H54 (cell line): ENCODE measurements at places on chromosomes 2 and 18.

DNA sequence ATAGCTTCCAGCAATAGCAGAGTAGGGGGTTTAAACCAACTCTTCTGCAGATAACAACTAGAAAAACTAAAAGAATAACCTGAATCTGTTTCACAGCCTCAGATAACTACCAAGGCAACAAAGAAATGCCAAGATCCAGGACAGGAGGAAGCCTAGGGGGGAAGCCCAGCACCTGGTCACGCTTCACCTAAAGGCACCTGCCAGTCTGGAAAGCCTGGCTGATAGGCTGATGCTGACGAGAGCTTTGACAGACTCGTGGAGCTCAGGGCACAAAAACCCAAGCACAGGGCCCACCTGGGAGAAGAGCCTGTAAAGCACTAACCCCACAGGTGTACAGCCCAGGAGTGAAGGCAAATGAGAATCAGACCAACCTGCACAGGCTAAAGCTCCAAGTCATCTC lies 22.6 kb downstream of the EIPR1 start:
- no peak for DNase-seq

DNA sequence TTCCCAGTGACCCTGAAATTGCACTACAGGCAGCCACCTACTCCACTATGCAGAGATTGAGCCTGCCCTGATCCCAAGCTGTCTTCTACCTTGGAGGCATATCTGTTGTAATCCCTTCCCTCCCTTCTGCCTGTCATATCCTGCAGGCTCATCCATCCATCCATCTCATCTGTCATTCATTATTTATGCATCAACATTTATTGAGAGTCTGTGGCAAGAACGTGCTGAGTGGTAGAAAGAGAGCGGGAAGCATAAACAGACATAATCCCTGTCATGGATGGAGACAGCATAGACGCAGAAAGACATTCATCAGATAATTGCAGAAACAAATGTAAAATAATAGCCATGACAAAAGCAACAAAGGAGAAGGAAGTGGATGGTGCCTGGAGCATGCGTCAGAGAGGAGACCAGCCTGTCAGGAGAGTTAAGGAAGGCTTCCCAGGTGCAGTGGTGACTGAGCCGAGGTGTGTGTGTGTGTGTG lies 110.7 kb upstream of the STPG4 start:
- DNase-seq: no peak

- no peak for DNase-seq
Measured at GRCh38 chr2:189254268-189254883, 74.8 kb upstream of the COL5A2 start.

GRCh38 chr2:110659248-110659647 lies 18.6 kb downstream of the BUB1 start:
- no peak for DNase-seq

DNA sequence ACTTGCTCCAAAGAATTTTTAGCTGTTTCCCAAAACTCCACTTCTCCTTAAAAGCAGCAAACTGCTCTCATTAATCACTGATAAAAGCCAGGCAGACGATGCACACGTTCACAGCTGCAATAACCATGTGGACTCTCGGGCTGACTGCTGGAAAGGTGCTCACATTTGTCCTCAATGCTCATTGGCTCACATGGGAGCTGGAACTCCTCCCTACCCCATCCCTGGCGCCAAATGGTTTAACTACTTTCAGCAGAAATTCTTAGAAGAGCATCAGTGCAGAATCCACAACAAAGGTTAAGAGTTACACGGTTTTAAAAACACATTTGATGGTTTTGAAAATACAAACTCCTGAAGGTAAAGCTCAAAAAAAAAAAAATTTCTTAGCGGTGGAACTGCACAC lies 117.1 kb downstream of the NOL10 start:
- no peak for DNase-seq

DNA sequence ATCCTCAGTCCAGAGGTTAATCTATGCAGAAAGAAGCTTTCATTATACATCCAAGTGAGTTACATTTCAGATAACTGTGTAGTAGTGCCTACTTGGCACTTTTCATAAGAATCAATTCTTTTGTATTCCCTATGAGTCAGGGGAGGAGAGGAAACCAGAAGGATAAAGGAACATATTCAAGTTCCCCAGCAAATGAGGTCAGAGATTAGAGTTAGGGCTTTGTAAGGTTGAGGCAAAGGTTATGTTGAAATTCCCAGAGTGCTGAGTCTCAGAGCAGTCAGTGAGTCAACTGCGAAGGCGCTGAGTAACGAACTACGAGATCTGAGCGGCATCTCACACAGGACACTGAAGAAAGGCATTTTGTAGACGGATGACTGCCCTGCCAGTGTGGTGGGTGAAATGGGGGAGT lies 25.1 kb upstream of the ME2 start:
- DNase-seq: peak; percentile 33

DNA sequence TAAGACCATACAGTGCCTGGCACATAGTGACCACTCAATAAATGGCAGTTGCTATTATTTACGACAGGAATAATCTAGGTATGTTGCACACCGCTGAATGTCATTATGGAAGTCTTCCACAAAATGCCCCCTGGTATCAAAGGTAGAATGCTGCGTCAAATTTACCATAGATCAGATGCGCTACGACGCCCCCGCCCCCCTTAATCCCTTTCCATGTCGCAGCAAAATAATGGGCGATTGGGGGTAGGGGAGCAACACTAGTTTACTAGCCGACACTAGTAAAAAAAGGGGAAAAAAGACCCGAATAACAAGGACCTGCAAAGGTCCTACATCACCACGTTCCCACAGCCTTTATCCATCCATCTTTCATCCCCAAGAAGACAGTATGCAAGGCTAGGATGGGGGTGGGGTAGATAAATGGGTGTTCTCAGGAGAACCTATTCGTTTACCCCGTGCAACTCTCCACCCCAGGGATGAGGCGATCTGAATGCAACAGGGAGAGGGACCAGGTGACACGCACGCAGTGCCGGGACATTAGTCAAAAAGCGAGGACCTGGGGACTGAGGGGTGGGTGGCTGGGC lies 455 bp downstream of the PREPL start:
- no peak for DNase-seq

- no peak for DNase-seq
Measured at GRCh38 chr2:35783723-35784122, 571.9 kb upstream of the CRIM1 start.

DNA sequence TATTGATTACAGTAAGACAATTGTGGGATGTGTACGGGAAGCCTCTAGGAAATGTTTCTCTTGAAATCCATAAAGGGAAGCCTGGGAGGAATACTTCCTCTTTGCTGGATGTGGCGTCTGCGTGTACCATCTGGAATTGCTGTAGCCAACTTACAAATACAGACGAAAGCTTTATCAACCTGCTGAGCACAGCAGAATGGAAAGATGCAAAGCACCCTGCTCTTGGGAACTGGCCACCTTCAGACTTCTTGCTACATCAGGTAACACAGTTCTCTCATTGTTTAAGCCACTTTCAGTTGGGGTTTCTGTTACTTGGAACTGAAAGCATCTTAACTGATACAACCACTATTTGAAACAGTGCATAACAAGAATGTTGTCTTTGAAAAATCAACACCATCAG lies 213.8 kb downstream of the HRH4 start:
- no peak for DNase-seq

GRCh38 chr18:49591271-49591670 lies 29.4 kb downstream of the LIPG start:
- no peak for DNase-seq

DNA sequence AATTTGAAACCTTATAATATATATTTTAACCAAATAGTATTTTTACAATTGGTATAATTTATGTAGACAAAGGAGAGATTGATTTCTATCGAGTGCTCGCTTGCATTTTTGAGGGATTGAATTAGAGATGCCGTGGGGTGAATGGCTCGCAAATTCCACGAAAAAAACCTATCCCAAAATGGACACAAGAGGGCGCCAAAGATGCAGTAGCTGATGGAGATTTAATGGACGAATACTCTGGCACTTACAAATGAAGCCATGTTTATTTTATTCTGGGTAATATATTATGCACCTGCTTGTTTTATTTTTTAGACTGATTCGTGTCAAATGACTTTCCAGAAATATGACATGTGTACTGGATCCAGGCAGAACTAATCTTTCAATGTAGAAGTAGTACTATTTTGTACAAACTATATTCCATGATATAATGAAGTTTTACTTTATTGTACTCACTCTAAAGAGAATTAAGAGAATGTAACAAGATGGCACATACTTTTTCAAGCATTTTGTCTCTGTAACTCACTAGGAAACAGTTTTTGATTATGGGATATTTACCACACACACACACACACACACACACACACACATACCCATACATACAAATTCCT lies 505.4 kb downstream of the PLCL1 start:
- DNase-seq: no peak

DNA sequence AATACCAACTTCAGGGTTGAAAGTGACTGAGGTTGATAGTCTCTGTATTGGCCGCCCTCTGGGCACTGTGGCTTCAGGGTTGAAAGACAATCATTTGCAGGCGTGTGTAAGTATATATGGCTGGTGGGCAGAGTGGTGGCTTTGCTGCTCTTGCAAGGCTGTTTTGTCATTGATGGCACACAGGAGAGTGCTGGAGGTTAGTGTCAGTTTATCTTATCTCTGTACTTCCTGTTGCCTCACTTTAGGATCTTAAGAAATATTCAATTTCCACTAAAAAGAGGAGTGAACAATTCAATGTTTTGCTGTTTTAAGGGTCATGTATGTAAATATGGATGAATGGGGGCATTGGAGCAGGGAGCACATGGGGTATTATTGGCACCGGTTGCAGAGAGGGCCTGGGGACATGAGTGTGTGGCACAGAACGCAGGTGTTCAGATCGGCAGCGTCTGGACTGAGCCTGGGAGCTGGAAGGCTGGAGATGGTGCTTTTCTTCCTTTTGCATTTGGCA lies 51.5 kb downstream of the NCK2 start:
- DNase-seq: no peak

DNA sequence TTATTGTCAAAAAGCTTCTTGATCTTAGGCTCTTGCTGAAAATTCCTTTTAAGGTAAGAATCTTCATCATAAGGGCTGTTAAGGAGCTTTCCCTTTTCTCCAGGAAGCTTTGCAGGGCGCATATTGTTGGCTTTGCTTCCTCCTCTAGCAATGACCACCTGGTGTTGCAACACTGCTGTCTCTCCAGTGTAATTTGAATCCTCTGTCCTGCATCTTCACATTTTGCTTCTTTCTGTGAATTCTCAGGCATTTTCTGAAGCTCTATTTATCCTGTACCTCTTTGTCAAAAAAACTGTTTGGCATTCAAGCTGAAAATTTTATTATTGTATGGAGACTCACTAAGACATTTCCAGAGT lies 533.1 kb upstream of the CHAC2 start:
- DNase-seq: no peak

DNA sequence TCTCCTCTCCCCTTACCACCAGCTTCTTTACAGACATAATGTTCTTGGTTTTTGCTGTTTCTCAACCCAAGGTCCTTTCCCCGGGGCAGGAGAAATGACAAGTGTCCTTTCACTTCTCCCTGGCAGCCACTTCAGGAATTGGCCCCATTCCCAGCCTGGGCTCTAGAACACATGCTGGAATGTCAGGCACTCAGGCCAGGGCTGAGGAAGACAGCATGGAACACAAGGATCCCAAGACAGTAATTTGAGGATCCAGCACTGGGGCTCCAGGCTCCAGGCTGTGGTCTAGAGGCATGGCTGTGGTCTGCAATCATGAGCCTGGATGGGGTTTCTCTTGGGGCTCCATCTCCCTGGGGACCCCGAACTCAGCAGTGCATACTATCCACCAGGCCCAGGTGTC lies 201.4 kb downstream of the CELF4 start:
- DNase-seq: no peak

- DNase-seq: peak; percentile 80
Measured at GRCh38 chr18:48330016-48330991, 78.9 kb downstream of the ZBTB7C start.

- no peak for DNase-seq
Measured at GRCh38 chr2:241461693-241462677, 46.4 kb downstream of the STK25 start.

GRCh38 chr18:48949606-48950535 lies 894 bp downstream of the SMAD7 start:
- no peak for DNase-seq

- DNase-seq: peak; percentile 79
Measured at GRCh38 chr2:110101280-110101844, 14.3 kb downstream of the MALL start.

GRCh38 chr2:144512470-144512869 lies 7.4 kb downstream of the ZEB2 start:
- no peak for DNase-seq

- DNase-seq: no peak
Measured at GRCh38 chr18:41410006-41410405, 545.0 kb upstream of the PIK3C3 start.

GRCh38 chr2:74548900-74549826 lies 4.6 kb downstream of the LOXL3 start:
- peak; percentile 75 for DNase-seq

DNA sequence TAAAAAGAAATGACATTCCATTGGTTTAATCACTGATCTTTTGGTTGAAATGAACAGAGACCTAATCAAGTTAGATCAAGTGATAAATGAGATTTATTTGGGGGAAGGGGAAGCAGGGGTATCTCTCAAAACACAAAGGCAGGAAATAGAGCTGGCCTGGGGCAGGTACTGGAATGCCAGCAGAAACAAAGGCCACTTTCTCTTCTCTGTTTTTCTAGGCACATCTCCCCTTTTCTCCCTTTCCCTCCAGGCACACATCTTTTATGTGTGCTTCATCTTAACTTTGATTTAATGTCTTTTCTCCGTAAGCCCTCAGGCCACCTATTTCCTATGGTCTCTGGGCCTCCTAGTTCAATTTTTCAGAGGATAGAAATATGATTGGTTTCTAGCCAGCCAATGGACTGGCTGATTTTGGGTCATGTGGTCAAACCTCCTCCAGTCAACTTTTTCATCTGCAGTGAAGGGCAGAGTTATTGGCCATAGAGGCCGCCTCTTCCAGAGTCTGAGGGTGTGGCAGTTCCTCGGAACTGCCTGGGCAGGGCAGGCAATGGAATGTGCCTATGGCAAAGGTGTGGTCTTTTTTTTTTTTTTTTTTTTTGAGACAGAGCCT lies 58.9 kb upstream of the FAM136A start:
- DNase-seq: no peak

DNA sequence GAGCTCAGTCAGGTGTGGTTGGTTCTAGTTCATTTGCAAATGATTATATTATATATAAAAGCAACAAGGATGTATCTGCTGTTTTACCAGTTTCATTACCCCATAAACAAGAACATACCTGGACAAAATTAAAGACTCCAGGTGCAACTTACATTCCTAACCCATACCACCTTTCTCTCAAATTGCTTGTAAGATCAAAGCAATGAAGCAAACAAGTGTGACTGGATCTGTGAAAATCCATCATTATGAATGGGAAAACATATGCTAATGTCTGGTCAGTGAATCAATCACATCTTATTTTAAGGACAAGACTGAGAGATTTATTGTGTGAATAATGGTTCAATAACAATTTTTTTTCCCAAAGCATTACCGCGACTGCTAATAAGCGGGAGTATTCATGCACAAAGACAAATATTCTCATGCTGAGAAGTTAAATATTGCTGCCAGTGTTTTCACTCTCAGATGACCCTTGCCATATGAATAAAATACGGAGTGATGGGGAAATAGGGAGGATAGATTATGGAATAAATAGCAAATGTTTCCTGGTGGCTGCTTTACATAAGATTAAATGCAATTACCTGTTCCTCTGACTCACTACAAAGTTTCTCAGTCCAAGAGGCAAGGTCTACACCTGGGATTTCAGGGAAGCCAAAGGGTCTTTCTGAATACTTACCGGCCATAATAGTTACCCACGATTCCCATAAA lies 59.3 kb downstream of the WDR75 start:
- DNase-seq: no peak

- DNase-seq: no peak
Measured at GRCh38 chr2:32735348-32735747, 107.5 kb downstream of the TTC27 start.
